NCI-H2171 (cell line): ENCODE measurements at places on chromosomes 1 and 21.
A peak's percentile ranks its signal among the peaks of the same experiment; 100 is the strongest.

GRCh38 chr1:205948039-205948438 is 4.8 kb upstream of the SLC26A9 start:
- DNase-seq: no peak

DNA sequence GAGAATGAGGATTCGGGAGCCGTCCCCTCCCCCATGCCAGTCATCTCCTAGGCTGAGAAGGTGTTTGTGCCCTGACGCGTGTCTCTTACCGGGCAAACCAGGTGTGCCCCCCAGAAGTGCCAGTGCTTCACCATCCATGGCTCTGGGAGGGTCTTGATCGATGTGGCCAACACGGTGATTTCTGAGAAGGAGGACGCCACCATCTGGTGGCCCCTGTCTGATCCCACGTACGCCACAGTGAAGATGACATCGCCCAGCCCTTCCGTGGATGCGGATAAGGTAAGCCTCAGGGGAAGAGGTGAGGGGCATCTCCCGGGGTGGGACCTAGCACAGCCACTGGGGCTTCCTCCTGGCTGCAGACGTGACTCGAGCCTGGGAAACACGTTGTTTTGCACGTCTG is 959 bp downstream of the PADI6 start:
- DNase-seq: no peak

GRCh38 chr1:16067127-16067768 is 6.2 kb downstream of the FAM131C start:
- peak; percentile 81 for DNase-seq

DNA sequence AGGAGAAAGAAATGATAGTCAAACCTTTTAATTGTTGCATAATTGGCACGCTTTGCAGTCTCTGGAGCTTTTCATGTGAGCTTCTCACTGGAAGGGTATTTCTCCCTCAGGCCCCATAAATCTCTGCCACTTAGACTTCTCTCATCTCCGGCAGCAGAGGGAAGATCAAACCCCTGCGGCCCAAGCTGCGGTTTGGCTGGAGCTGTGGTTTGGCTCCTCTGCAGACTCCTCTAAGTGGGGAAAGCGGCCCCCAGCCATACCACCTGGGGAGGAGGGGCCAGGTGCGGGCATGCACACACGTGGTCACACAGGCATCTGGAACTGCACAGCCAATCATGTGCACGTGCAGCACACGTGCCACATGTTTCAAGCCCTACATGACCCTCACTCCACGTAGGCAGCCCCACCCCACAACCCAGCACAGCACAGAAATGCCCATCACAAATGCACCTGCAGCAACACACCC is 58.3 kb downstream of the UBE2T start:
- DNase-seq: peak; percentile 67

- no peak for DNase-seq
Measured at GRCh38 chr21:36104317-36105300, 30.3 kb upstream of the CBR3 start.

DNA sequence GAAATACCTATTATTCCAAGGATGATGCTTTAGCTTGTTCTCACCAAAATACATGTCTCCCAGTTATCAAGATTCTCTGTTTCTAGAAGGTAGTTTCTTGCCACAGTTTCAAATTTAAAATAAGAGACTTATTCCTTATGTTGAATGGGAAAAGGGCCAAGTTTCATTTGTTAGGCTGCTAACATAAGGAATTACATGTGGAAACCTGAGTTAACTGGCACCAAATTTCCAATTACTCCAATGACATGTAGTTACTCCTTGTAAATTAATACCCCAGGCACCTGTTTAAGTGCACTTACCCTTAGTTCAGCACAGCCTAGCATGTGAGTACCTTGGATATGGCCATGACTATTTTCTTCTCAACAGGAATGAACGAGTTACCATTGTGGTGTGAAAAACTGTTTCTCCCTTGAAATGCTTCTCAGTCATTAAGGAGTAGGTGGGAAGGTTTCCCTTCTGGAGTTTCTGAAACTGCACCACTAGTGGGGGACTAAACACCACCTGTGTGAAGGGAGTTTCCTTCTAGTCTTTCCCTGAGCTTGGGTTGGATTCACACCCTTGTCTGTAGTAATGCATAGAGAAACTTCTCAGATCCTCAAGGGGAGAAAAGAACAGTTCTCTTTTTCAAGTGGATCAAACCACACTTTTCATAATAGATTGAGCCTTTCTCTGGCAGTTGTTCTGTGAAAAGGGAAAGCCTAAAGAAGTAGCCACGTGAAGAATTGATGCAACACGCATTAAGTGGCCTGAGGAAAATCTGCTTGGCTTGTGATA is 32.3 kb upstream of the LRRC8C start:
- DNase-seq: no peak

DNA sequence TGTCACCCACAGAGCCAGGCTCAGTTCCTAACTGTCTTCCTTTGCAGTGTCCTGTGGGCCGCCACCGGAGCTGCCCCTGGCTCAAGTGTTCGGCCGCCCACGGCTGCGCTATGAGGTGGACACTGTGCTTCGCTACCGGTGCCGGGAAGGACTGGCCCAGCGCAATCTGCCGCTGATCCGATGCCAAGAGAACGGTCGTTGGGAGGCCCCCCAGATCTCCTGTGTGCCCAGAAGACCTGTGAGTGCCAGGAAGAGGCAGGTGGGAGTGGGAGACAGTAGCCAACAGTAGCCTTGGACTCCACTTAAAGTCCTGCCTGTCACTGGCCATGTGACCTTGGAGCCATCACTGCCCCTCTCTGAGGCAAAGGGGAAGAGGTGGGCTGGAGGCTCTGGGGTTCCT is 16.6 kb downstream of the BCAN start:
- DNase-seq: no peak
